ENCODE measurements at places on chromosomes 16 and 17.

DNA sequence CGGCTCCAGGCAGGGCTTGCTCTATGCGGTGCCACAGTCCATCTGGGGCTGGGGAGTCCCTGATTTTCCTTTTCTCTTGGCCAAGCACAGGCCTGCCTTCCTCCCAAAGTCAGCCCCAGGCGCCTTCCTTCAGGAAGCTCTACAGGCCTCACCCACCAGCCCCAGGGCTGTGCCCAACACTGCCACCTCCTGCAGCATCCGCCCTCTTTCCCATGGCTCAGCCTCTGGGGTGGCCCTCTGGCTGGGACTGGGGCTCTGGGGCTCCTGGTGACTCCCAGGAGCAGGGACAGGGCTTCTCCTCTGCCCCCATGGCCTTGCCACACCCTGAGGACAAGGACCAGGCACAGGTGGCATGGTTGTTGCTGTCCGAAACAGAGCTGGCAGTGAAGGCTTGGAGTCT lies 817 bp downstream of the ITGB4 start:
- no peak for DNase-seq

- no peak for DNase-seq
Measured at GRCh38 chr16:9598731-9599083, 507.3 kb downstream of the HAPSTR1 start.

- no peak for DNase-seq
Measured at GRCh38 chr17:64060331-64060730, 39.9 kb upstream of the ICAM2 start.

GRCh38 chr17:12979246-12979645 lies 38.6 kb downstream of the ELAC2 start:
- no peak for DNase-seq

GRCh38 chr16:81481207-81481821 lies 36.7 kb downstream of the CMIP start:
- DNase-seq, result no peak

DNA sequence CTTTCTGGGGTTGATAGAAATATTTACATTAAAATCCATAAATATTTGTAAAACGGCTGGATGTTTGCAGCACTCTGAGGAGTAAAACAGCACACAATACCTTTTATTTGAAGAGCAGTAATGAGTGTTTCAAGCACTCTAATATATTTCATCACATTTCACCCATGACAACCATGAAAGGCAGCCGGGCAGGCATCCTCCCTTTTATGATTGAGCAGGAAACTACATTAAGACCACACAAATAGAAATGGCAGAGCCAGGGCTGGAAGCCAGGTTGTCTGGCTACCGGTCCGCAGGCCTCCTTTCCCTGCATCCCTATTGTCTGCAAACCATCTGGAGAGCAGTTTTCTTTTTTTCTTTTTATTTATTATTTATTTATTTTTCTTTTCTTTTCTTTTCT lies 23.1 kb upstream of the GPRC5C start:
- DNase-seq, result no peak

DNA sequence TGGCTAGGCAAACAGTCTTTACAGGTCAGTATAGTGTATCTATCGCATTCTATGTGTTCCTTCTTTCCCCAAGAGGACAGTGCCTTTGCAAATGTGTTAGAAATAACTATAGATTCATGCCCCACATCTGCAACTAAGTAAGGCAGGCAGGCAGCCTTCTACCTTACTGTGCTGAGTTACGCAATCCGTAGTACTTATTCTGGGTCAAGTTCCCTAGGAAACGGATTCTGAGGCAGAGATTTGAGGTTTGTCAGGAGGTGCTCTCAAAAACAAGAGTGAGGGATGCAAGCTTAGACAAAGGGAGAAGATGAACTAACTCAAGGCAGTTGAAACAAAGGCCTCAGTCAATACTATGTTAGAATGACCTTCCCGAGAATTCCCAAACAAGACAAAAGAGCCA lies 12.7 kb upstream of the ANKFY1 start:
- DNase-seq, result no peak
